ENCODE measurements at places on chromosomes 7 and 10.

- DNase-seq: no peak
Observed at GRCh38 chr7:64603271-64603670, 40.4 kb upstream of the ZNF680 start.

DNA sequence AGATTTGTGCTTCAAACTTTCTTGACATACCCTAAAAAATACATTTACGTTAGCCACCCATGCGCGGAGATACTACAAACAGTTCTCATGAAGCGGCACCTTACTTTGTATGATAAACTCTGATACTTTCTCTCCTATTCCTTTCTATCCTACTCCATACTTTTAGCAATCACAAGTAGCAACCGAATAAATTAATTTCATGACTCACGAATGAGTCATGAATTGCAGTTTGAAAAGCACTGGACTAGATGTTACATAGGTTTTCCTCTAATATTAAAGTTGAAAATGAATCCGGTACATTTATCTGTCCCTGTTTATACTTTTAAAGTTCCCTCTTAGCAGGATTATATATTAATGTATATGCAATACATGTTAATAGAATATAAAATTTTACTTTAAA, 67.6 kb downstream of the CUBN start:
- DNase-seq: no peak

GRCh38 chr10:97463363-97464132, 17.6 kb downstream of the ZDHHC16 start:
- DNase-seq: peak; percentile 22

GRCh38 chr10:128493811-128494210, 367.6 kb upstream of the MKI67 start:
- no peak for DNase-seq

DNA sequence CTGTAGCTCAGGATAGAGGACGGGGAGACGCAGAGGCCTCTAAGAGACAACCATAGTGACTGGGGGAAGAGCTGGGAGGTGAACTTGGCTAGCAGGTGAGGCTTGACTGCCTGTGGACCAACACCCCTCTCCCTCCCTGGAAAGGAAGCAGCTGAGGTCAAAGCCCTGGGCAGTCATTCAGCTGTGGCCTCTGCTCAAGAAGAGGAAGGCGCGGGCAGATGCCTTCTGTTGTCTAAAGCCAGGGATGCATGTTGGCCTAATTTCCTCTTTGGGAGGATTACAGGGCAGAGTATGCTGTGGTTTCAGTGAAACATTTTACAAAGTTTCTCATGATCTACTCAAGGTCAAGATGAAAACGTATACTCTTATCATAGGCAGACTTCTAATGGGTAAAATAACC, 327.1 kb downstream of the PRPF18 start:
- no peak for DNase-seq

DNA sequence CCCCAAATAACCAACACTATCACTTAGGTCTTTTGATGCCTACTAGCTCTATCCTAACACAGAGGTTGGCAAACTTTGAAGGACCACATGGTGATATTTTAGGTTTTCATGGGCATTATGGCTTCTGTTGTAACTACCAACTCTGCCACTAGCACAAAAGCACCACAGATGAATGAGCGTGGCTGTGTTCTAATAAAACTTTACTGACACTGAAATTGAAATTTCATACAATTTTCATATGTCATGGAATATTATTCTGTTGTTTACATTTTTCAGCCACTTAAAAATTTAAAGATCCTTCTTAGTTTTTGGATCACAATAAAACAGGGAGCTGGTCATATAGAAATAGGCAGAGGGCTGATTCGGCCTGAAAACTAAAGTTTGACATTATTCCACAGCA, 26.4 kb downstream of the CBX3 start:
- no peak for DNase-seq

DNA sequence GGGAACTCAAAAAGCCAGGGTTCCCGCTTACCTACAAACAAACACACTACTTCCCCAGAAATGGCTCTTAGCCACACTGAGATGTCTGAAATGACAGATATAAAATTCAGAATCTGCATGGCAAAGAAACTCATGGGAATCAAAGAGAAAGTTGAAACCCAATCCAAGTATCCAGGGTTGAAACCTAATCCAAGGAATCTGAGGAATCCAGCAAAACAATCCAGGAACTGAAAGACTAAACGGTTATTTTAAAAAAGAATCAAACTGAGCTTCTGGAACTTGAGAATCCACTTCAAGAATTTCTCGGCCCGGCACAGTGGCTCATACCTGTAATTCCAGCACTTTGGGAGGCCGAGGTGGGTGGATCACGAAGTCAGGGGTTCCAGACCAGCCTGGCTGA, 568.8 kb downstream of the POM121L12 start:
- DNase-seq: no peak

DNA sequence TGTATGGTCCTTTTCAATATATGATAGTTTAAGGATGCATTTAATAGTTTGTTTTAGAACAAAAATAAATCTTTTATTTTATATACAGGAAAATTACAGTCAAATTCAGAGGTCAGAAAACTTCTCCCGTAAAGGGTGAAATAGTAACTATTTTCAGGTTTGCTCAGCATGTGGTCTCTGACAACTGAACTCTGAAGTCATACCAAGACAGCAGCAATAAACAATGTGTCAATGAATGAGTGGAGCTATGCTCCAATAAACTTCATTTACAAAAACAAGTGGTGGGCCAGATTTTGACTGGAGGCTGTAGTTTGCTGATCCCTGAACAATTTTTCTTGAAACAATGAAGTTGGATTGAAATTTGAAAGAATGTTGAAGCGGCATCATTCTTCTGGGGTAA, 123.6 kb downstream of the ZNF248 start:
- no peak for DNase-seq

DNA sequence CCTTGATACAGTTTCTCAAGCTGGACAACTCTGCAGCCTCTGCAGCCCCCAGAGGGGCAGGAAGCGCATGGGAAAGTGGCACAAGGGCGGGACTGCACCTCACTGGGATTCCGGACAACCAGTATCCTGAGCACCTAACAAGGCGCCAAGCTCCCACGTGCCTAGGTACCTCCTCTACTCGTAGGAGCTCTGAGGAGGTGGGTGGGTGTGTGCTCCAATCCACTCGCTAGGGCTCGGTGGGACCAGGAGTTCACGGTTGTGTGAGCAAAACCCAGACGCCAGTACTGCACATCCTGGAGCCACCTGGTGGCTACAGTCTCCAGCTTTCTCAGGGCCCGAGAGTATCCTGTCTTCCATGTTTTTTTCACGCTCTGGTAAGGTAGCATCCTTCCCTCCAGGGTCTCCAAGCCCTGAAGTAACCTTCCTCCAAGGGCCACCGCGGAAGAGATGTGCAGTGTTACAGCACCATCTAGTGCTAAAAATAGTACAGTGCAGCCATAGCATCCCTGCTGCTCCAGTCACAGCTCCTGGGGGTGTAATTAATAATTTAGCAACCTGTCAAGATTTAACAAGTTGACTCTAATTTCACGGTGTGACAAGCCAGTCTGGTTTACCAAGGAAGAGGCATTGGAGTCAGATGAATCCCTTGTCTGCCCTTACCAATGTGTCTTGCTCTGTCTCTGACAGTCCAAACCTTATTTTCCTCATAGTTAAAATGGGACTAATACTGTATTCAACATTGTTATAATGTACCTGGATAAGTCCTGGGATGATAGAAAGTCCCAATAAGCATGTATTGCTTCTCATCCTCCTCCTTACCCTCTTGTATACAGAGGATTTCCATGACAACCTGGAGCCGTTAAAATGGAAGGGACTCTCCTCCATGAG, 70.4 kb downstream of the HERPUD2 start:
- DNase-seq: no peak

DNA sequence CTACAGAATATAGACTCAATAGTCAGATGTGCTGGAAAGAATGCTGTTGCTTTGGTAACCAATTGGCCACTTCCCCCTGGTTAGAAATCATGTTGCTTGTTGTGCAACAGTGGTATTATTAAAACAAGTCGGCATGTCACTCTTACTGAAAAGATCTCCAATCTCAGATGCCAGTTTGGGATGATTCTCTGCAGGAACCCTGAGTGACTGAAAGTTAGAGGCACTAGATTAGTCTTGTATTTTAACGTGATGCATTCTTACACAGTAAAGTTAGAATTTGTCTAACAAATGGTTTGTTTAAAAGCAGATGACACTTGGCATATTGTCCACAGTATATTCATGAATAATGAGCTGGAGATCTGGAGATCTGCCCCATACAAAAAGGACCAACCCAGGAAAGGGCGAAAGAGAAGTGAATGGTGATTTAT, 287.6 kb downstream of the TWIST1 start:
- no peak for DNase-seq

GRCh38 chr7:142793156-142793555, 22.4 kb downstream of the PRSS2 start:
- no peak for DNase-seq

GRCh38 chr7:31254926-31255325, 85.6 kb downstream of the NEUROD6 start:
- no peak for DNase-seq

- no peak for DNase-seq
Observed at GRCh38 chr7:117200132-117200531, 122.7 kb downstream of the WNT2 start.

DNA sequence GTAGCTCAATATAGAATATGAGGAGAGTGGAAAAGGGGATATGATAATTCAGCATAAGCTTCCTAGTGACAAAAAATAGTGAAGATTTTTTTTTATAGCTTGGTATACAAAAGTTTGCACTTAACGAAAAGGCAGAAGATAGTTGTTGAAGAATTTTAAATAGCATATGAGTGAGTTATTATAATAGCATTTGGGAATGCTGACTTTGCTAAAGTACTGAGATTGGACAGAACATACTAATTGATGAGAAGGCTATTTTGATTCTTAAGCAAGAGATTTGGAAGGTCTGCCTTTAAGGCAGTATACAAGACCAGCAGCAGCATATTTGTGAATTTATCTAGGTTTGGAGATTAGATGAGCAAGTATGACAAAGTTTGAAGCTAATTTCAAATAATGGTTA, 600.9 kb upstream of the POT1 start:
- DNase-seq: no peak

- peak; percentile 8 for DNase-seq
Observed at GRCh38 chr10:67666416-67667034, 29.5 kb downstream of the CTNNA3 start.

- DNase-seq: no peak
Observed at GRCh38 chr7:1341361-1342089, 108.9 kb downstream of the UNCX start.

GRCh38 chr10:119680650-119681081, 29.5 kb downstream of the BAG3 start:
- no peak for DNase-seq

DNA sequence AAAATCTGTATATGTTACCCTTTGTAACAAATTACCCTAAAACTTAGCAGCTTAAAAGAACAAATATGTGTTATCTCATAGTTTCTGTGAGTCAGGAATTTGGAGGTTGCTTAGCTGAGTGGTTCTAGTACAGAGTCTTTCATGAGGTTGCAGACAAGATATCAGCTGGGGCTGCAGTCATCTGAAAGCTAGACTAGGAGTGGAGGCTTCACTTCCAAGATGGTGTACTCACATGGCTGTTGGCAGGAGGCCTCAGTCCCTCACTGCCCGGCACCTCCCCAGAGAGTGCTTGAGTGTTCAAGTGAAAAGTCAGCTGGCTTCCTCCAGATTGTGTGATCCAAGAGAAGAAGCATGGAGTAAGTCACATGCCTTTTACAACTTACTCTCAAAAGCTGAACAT, 16.9 kb upstream of the GGCT start:
- no peak for DNase-seq

- DNase-seq: no peak
Observed at GRCh38 chr10:43855667-43856210, 207.1 kb upstream of the ZNF32 start.

DNA sequence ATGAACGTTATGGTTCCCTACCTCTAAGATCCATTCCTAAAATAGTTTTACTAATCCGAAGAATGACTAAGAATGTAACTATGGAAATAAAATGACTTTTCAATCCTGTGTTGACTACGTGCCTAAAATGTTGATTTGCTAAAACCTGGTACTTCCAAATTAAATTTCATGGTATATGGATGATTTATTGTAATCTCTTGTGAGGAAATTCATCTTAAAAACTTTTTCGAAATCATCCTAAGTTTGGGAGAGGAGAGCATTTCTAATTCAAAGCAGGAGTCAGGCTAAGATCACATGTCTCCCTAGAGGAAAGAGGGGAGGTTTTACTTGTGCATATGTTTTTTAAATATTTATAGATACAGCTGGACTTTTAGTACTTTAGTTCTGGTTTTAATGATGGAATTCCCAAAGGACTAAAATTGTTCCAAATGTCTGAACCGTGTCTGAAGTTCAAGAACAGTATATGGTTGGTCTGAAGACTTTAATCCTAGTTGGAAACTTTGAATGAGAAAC, 483.9 kb downstream of the AUTS2 start:
- no peak for DNase-seq

GRCh38 chr10:80871083-80871482, 333.4 kb downstream of the SH2D4B start:
- no peak for DNase-seq

GRCh38 chr7:142720172-142720773, 29.0 kb upstream of the PRSS1 start:
- no peak for DNase-seq

DNA sequence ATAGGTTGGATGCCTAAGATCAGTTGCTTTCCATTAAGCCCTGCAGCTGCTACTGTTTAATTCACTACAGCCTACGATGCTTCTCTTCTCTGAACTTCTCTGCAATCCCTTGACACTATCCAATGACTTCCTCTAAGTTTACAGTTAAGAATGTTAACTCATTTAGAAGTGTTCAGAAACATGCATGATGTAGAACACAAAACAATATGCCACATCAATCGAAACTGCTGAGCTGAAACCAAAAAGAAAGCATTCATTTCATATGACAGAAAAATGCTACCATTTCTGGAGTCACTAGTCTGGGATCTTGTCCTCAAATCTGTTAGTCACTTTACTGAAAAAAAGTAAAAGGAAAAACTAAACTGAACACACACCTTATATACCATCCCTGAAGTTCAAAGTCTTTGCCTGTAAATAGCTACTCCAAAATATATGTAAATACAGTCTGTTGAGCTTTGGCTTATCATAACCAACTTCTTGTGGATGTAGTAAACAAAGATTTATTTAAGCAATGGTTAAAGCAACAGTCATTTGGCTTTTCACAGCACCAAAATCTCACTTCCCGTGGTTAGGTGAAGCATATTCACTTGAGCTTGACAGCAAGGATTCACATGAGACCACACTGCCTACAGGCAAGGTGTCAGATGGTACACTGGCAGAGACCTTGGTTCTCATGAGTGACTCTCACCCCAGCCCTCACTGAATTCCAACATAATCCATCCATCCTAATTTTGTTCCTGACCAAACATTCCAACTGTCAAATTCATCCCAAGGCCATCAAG, 187.0 kb downstream of the PPP1R17 start:
- no peak for DNase-seq

- no peak for DNase-seq
Observed at GRCh38 chr7:94656925-94657731, 1.2 kb upstream of the SGCE start.
